NCI-H2107 (cell line): ENCODE measurements at places on chromosomes 11 and 22.

DNA sequence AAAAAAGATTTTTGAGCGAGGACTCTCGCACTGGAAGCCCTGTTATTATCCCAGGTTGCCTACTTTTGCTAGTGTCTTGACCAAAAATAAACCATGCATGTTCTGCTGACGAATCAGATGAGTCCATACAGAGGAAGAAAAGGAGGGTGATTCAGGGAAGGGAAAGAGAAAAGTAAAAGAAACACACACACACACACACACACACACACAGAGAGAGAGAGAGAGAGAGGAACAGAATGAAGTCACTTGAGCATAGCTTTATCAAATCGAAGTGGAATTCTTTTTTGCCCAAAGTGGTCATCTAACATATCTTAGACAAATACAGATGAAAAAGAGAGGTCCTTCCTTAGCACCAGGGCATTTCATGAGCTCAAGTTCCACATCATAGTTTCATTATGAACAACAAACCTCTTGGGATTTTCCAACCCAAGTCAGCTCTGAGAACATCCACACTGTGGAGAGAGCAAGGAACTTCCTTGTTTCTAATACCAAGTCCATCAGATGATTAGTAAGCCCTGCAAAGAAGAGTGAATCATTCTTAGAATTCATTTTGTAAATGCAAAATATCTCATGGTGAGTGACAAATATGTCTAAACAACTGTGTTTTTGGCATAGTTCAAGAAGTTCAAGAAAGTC, 7.7 kb upstream of the MMP12 start:
- DNase-seq, result no peak

DNA sequence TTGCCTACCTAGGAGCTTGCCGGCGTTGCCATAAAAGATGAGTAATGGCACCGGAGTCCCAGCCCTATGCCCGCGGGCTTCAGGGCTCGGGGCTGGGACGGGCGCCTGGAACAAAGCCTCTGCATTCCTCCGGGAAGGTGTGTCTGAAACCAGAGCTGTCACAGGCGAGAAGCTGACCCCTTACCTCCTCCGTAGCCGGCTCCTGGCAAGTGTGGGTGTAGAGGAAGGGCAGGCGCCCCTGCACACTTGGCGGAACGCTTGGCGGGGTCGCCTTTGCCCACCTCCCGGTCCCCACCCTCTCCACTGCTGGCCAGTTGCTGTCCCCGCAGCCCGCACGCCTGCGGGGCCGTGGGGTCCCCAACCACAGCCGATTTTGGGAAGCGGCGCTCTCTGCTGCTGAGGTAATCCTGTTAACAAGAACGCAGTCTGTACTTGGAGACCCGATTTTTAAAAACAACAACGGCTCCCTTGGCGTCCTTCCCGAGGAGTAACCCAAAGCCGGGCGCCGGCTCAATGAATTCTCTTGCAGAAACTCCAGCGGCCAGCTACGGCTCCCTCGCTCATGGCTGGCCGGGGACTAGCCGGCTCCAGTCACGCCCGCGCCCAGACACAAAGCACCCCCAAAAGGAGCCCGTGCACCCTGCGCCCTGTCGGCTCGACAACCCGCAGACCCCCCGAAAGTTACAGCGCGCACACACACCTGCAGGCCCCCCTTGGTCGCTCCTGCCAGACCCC, 89.2 kb downstream of the PLEKHA7 start:
- DNase-seq, result no peak

GRCh38 chr11:41983475-41983874, 524.0 kb upstream of the LRRC4C start:
- no peak for DNase-seq

- no peak for DNase-seq
These were observed 11.4 kb downstream of the TTLL8 start for GRCh38 chr22:50046481-50047245.

GRCh38 chr11:65781152-65781961, 581 bp upstream of the AP5B1 start:
- no peak for DNase-seq

GRCh38 chr11:66178871-66179270, 89.6 kb upstream of the RAB1B start:
- DNase-seq, result no peak

- no peak for DNase-seq
These were observed at the start of gene MS4A6A for GRCh38 chr11:60182541-60183330. TSS of gene MS4A6A (minus strand) at chr11:60183083. CDS start at chr11:60181727, 1,356 bp downstream.

DNA sequence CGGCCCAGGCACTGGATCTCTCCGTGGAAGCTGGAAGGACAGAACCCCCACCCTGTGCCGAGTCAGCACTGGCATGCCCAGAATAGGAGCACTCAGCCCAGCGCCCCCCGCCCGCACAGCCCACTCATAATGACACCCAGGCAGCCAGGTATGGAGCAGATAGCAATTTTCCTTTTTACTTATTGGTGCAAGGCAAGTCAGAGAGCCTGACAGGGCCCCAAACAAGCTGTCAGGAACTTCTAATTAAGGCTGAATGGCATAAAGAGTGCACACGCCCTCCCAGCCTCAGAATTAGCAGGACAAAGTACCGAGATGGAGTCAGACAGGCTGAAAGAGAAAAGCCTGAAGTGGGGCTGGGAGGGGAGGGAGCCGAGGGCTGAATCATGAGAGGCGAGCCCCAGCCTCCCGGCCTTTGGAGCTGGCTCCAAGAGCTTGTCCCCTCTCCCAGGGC, 76.9 kb downstream of the DSCAML1 start:
- DNase-seq, result peak; percentile 47

GRCh38 chr11:34624069-34624468, 3.2 kb downstream of the EHF start:
- DNase-seq, result no peak

- DNase-seq, result no peak
These were observed 10.8 kb downstream of the KRTAP5-6 start for GRCh38 chr11:1707751-1708150.

- no peak for DNase-seq
These were observed 55.2 kb downstream of the ST3GAL4 start for GRCh38 chr11:126410649-126411048.

- no peak for DNase-seq
These were observed 100.7 kb downstream of the DBX1 start for GRCh38 chr11:20059587-20060021.
